NT2/D1 (cell line): ENCODE measurements at places on chromosomes 4 and X.

GRCh38 chr4:17013382-17014006, 115.0 kb upstream of the LDB2 start:
- no peak for DNase-seq

GRCh38 chrX:65745992-65746391, 78.5 kb downstream of the MSN start:
- DNase-seq, result no peak

DNA sequence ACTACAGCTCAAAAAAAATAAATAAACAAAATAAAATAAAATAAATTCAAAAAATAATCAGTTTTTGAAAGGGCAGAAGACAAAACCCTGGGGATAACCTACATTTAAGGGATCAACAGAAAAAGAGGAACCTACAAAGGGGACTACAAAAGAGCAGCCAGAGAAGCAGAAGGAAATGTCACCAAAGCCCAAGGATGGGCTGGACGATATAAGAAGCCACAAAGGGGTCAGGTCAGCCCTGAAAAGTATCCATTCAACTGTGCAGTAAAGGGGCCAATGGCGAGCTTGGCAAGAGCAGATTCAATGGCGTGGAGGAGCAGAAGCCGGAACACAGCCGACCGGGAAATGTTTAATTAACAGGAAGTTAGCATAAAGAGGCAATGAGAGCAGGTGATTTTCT, 16.9 kb downstream of the ACOT9 start:
- no peak for DNase-seq

GRCh38 chr4:83677656-83678055, 141.7 kb downstream of the GPAT3 start:
- DNase-seq, result no peak

- DNase-seq, result no peak
Measured at GRCh38 chr4:8365951-8366350, 74.6 kb downstream of the ACOX3 start.

DNA sequence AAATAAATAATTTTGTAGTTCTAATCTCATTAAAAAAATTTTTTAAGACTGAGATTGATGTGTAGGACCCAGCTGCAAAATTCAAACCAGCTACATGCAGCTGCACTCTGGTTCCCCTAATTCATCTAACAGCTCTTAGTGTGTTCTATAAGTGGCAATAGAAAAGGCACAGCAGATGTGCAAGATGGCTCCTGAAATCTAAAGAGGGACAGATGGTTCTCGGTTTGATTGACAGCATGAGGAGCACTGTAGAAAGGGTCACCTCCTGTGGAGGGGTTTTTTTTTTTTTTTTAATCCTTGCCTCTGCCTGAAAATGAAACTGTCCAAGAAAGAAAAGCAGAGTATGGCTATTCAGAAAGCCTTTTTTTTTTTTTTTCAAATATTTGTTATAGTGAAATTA, 16.9 kb upstream of the OCIAD1 start:
- no peak for DNase-seq
